HuH-7 (cell line): ENCODE measurements at places on chromosomes 12 and 14.

GRCh38 chr12:62737188-62737587 lies 197.8 kb downstream of the PPM1H start:
- no peak for DNase-seq

DNA sequence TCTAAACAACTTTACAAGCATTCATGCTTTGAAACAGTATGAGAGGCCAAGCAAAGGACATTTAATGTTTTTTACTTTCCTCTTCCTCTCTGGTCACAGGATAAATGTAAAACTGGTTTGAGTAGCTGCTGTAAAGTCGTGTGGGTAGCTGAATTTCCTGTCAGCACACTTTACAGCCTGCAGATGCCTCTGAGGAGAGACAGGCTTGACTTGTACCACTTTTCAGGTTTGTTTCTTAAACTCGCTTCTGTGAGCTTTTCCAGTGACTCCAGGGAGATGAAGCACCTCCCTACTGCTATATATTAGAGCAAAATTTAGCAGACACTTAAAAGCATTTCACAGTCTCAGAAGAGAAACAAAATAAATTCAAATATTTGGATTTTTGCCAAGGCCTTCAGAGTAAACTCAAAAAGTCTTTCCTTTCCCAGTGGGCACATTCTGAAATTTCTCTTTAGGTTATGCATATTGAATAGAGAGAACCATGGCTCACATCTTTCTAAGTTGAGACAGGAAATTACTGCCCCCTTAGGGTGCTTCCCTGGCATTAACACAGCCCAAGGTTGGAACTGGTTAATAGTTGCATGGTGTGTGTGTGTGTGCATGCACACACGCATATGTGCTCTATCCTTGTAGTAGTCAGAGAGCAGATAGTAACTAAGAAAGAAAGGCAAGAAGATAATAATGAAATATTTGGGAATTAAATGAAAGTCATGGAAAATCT lies 557.3 kb upstream of the MIS18BP1 start:
- no peak for DNase-seq

DNA sequence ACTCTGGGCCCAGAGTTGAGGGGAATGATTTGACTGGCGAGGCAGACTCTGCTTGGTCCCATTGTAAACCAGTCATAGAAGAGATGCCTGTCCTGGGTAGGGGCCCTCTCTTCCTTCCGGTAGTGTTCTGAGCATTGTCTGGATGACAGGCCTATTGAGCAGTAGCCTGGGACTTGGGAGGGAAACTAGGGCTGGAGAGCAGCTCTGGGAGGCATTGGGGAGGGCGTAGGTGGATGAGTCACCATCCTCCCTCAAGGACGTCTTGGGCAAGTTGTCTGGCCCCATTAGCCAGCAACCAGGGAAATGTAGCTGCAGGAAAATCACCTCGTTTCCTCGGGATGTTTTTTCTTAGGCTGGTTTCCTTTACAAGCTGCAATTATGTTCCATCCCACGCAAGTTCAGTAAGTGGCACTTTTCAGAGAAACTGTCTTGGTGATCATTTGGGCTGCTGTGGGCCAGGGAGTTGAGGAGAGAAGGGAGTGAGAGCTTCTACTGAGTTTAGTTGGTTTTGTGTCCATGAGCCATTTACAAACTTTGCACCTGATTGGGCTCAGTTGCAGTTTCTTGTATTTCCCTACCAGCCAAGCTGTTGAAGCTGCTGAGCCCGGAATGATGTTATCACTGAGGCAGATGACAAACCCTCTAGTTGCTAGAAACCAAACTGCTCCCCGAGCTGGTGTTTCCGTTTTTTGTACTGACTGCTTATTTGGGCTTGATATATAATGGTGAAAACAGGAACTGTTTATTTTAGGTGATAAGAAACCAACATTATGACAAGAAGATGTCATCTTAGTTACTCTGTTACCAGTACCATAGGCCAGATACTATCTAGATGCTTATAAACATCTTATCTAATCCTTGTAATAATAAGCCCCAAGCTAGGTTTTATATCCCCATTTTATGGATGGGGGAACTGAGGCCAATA lies 147.6 kb downstream of the CHST11 start:
- no peak for DNase-seq

- no peak for DNase-seq
Observed at GRCh38 chr14:92573761-92574498, 60.3 kb downstream of the RIN3 start.

DNA sequence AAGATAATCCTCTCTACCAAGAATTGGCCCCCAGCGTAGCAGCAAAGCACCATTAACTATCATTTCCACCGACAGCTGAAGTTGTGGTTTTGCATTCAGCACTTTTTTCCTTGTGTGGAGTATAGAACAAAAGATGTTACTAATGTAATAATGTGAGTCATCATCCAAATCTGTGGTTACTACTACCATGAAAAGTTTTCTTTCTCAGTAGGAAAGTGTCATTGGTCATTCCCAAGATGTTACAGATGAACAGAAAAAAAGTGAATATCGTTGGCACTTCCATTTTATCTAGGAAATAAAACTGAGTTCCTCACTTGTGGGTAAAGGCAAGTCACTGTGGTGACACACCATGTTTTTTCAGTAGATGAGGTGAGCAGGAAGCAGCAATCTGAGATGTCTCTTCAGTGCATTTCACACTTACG lies 30.3 kb upstream of the IFNG start:
- no peak for DNase-seq

DNA sequence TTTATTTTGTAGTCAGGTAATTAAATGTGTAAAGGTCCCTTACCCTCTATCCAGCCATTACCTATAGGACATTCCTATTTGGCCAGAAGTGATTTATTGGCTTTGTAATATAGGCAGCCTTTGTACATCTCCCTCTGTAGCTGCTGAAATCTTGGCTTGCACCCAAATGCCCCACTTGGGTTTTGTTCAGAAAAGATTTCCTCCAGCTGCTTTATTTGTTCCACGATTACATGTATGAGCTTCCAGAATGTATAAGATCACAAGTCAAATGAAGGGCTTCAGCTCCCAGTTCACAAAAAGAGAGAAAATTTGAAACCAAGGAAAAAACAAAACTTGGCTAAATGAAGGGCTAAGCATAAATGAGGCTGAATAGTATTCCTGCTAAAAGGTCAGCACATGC lies 103.4 kb downstream of the EFCAB11 start:
- DNase-seq: no peak

- no peak for DNase-seq
Observed at GRCh38 chr12:103546959-103547358, 40.1 kb upstream of the STAB2 start.
